Germinal center (tissue), 1 donor: ENCODE measurements at places on chromosomes 13 and 19.

DNA sequence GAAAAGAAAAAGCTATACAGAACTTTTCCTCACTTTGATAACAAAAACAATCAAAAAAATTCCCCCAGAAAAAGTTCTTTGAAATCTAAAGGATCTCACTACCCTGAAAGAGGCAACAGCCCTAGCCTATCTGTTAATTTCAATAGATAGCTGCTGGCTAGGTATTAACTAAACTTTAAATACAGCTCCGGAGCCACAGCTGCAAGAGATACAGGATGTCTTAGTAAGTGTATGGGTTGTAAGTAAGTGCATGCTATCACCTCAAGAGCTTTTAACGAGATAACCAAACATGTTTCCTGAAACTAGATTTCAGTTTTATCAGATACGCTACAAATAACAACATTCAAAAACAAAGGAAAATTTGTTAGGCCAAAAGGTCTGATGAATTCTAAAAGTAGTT is 148.4 kb downstream of the KLF12 start:
- no peak for DNase-seq

DNA sequence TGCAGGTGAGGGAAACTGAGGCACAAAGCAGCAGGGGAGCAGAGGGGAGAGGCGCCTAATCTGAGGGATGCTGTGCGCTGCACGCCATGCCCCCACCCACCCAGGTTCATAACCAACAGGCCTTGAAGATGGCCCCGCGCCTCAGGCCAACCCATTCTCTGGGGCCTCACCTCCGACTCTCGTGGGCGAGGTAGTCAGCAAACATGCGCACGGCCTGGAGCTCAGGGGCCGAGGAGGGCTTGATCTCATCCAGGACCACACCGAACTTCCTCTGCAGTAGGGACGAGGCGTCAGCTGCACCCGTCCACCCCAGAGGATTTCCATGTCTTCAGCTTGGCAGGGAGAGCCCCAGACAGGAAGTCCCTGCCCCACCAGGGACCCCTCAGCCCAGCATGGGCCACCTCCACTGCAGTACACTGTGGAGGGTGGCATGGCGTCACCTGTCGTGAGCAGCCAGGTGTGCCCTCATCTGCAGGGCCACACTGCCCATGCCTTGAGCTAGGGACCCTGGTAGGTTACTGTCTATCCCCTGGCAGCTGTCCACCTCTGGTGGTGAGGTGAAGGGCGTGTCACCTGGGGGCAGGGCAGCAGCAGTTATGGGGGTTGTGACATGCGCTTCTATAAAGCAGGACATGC is 8.3 kb downstream of the COPE start:
- DNase-seq = no peak

DNA sequence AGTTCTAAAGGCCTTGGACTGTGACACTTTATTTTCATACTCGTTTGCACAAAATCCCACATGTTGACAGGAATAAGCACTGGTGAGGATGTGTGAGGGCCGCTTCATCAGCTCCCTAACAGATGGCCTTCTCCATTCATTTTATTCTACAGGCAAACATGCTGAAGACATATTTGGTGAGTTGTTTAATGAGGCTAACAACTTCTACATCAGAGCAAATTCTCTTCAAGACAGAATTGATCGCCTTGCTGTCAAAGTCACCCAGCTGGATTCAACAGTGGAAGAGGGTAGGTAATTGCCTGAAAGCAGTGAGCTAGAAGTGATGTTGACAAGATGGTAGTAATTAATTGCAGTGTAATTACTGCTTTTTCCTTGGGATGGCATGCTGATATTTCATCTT is 95.7 kb downstream of the GPR12 start:
- DNase-seq = no peak

DNA sequence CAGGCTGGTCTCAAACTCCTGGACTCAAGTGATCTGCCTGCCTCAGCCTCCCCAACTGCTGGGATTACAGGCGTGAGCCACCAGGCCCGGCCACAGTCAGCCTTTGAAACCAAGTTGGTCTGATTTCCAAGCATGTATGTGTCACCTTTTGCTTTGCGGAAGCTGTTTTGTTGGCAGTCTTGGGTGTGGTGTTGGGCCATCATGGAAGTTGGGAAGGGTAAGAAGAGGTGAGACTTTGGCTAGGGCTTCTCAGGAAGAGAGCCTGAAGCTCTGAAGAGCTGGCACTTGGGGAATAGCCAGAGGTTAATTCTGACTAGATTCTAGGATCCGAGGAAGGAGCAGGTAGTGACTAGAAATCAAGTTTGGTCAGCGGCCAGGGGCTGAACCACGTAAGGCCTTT is 2.8 kb downstream of the RSPH6A start:
- DNase-seq = no peak

DNA sequence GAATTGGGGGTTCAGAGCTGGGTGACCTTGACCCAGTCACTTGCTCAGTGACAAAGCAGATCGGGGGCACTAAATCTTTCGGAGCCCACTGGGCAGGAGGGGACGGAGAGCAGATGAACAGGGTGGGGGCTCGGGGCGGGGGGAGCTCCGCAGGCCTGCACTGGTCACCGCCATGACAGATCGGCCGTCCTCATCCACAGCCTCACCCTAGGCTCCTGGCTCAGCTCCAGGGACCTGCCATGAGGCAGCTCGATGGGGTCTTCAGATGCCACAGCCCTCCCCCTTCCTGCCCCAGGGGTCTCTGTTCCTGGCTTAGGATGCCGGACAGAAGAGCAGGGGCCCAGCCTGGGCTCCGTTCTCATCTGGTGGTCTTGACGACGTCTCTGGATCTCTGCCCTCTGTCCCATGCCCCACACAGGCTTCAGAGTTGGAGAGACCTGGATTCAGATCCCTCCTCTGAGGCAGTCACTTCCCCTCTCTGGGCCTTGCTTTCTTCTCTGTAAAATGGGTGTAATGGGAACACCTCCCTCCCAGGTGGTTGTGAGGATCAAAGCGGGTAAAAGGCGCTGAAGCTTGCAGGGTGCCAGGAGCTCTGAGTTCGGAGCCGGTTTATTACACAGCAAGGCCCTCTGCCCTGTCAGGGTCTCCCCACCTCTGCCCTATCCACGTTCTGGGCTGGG is 3.0 kb downstream of the KDM4B start:
- no peak for DNase-seq

DNA sequence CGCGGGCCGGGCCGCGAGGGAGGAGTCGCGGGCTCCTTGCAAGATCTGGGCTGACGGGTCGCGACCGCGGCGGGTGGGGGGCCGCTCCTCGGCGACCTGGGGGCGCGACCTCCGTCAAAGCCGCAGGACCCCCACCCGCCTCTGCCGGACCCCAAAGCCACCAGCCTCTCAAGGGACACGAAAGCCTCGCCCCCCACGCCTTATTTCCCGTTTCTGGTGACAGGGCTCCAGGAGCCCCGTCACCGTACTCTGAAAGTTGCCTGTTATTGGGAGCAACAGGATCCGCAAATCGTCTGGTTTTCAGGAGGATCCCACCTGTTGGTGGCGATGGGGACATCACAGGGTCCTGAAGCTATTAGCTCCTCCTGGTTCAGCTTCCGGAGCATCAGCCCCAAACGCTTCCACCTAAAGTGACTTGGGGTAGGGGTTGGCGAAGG is 530 bp downstream of the MAU2 start:
- DNase-seq = no peak

DNA sequence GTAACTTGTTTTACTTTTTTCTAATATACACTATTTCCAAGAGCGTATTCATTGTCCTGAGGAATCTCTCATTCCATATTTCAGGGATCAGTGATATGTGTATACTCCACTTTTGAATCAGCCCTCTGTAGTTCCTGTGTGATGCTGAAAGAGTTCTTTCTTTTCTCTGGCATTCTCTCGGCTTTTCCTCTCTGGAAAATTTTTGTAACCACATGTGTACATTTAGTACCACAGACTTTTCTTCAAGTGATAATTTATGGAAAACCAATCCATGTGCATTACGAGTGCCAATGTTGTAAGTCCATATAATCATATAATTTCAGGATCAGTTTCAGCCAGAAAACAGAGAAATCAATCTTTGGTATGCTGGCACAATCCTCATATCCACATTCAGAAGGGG is 102.2 kb upstream of the MBNL2 start:
- DNase-seq = no peak

DNA sequence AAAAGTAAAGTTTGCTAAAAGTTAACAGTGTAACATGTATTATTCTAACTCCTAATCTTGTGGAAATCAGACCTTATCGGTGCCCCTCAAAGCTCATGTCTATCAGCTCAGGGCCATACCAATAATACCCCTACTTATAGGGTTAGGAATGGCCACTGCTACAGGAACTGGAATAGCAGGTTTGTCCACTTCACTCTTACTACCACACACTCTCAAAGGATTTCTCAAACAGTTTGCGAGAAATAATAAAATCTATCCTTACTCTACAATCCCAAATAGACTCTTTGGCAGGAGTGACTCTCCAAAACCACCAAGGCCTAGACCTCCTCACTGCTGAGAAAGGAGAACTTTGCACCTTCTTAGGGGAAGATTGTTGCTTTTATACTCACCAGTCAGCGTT is 1677.7 kb downstream of the OLFM4 start:
- no peak for DNase-seq

DNA sequence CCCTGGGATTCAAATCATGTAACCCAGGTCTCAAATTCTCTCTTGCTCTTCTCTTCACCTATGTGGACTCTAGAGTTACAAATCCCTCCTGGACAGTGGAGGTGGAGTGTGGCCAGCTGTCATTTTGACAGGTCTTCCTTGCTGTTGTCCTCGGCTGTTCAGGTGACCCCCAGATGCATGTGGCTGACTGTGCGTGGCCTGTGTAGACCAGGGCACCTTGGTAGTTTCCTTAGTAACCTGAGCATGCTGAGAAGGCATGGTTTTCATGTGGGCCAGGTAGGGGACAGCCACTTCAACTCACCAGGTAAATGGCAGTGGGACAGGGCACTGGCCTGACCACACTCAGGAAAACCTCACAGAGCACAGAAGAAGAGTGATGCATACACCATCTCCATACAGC is 155.0 kb upstream of the TSHZ3 start:
- no peak for DNase-seq

DNA sequence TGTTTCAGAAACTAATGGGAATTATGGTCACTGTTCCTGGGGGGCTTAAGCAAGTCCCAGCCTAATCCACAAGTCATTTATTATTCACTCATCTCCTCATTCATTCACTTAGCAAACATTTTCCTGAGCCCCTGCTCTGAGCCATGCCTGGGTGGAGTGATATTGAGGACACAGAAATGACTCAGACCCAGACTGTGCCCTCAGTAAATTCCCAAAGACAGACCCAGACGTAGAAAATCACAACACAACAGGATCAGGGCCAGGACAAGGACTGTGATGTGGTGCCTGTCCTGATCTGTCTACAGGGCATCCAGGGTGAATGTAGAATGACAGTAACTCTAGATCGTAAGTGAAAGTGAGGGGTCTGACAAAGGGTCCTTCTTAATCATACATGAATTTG is 7.0 kb upstream of the SPACA6 start:
- no peak for DNase-seq

DNA sequence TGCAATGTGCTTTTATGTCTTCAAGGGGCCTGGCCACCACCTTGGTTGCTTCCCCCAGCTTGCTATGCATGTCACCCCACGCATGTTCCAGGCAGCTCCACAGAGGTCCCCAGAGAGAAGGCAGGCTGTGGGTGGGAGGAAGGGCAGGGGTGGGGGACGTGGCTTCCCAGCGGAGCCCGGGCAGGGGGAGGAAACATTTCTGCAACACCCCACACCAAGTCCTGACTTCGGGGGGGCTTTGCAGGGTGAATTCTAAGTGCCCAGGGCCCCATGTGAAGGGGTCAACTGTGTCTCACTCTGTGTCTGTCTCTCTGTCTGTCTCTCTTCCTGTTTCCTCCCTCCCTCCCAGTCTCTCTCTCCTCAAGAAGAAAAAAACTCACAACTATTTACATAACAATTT is 39.6 kb downstream of the LTBP4 start:
- peak; percentile 50 for DNase-seq

DNA sequence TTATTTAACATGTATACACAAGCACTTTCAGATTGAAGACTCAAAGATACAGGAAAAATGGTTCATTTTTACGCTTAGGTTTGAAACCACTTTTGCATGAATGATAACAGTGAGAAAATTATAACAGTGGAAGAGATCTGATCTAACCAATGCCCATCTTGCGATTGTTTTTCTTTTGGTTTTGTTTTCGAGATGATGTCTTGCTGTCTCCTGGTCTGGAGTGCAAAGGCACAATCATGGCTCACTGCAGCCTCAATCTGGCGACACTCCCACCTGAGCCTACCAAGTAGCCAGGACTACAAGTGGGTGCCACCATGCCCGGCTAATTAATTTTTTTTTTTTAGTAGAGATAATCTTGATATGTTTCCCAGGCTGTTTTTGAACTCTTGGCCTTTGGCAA is 10.2 kb upstream of the EID2 start:
- no peak for DNase-seq

DNA sequence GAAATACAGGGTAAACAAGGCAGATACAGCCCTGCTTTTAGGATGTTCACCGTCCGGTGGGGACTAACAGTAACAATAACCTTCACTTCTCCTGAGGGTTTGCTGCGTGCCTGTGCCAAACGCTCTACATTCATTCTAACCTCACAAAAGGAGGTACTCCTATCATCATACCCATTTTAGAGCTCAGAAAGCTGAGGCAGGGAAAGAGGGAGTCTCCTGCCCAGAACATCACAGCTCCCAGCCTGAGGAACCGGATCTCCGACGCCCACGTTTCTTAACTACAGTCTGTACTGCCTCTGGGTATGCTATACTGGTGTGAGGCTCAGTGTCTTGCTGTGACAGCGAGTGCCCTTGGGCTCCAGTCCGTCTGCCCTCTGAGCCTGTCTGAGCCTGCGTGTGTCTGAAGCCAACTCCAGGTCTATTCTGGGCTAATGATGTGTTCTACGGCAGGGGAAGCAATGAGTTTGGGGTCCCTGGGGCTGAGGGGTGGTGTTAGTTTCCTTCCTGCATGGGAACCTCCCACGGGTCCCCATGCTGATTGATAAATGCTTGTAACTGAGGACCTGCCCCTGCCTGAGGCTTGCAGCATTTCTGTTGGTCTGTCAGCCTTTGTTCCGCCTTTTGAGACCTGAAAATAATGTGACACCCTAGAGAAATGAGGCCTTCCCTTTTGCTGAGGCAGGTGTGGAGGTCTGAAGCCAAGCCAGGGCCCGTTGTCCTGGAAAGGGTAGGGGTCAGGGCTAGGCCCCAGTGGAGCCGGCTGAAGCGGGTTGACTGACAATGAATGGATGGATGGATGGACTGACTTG is 4.9 kb downstream of the LIPE start:
- DNase-seq = peak; percentile 59

GRCh38 chr13:97125810-97126738 is 96.1 kb upstream of the MBNL2 start:
- DNase-seq = no peak

- no peak for DNase-seq
These were observed 1.1 kb downstream of the SOX1 start for GRCh38 chr13:112067871-112068539.

- no peak for DNase-seq
These were observed 51.3 kb downstream of the TBC1D4 start for GRCh38 chr13:75430436-75431209.
